ENCODE measurements at places on chromosomes 4 and X.

DNA sequence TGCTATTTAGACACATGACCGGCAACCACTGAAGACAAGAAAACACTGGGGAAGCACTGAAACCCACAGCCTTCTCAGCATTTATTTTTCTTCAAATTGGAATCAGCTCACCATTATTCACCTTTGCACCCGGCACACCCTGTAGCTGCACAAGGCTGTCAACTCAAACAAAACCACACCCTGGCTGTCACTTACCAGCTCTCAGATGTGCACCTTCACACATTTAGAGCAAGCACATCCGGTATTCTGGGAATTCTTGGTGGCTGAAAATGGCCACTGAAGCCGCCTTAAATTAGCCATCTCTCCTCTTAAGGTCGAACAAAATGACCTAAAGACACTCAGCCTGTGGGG, 5.9 kb downstream of the ZFYVE28 start:
- peak; percentile 35 for DNase-seq

DNA sequence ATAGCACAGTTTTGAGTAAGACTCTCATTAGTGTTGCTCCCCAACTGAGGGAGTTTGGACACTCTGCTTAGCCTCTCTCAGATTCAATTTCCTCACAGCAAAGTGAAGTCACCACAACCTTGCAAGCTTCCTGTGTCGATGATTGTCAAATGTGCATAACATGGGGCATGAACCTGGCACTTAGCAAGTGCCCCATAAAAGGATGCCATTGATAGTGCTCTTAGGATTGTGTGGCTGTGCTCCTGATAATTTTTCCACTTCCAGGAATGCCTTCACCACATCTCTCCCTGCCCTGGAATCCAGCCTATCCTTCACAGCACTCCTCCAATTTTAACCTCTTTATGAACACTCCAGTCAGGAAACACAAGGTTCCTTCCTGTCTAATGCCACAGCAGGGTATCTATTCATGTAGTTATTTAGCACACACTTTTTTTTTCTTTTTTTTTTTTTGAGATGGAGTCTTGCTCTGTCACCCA, 309.4 kb downstream of the PPP3CA start:
- DNase-seq = no peak

DNA sequence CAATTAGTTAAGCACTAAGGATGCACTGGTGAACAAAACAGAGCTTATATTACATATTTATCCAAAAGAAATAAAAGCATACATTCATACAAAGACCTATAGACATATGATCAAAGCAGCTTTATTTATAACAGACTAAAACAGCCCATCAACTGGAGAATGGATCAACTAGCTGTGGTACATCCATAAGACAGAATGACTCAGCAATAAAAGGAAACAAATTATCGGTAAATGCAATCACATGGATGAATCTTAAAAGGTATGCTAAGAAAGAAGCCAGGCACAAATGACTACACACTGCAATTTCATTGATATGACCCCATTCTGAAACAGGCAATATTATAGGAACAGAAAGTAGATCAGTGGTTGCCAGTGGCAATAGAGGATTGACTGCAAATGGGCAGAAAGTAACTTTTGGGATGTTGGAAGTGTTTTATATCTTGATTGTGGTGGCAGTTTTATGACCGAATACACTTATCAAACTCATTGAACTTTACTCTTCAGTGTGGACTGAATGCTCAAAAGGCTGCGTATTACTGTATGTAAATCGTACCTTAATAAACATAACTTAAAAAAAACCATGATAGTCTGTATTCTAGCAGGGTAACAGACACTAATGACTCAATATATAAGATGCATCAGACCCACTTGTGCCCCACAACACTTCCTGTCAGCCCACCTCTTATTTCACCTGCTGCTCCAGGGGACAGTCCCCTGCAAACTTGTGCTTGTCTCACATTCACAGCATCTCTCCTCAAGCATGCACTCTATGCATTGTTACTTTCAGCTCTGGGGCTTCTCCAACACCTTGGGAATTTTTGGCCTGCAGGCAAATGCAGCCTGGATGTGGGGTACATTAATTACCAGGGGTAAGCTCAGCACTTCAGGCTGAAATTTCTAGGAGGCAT, 59.1 kb downstream of the MID1IP1 start:
- no peak for DNase-seq

DNA sequence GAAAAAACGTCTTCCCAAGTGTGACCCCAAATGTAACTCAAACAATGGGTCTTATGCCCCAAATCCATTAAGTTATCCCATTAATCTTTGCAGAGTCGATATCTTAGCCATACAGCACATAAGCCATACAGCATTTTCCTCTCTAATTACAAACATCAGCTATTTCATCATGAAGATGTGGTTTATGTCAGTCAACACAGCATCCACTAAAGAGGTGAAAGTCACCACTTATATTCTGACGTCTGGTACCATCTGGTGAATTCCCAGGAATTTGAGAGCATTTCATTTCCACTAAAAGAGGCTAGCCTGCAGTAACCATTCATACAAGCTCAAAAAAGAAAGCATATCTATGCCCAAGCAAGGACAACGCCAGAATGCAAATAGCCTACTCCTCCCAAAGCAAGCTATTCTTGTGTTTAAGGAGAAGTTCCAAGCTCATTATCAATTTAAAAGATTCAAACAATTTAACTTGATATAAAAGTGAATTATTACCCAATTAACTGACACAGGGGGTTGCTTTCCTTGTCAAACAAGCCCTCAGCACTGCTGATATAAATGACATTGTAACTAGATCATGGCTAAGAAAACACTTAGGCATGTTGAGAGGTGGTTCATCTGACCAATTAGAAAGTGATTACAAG, 203.3 kb downstream of the ANTXR2 start:
- no peak for DNase-seq

DNA sequence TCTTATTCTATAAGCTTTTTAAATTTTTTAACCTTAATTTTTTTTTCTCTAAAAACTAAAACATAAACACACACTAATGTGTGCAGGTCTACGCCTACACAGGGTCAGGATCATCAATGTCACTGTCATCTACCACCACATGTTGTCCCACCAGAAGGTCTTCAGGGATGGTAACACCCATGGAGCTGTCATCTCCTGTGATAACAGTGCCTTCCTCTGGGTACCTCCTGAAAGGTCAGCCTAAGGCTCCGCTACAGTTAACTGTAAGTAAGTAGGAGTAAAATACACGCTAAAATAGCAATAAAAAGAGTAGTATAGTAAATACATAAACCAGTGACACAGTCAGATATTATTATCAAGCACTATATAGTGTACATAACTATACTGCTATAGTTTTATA, 45.9 kb upstream of the GPRIN3 start:
- no peak for DNase-seq

DNA sequence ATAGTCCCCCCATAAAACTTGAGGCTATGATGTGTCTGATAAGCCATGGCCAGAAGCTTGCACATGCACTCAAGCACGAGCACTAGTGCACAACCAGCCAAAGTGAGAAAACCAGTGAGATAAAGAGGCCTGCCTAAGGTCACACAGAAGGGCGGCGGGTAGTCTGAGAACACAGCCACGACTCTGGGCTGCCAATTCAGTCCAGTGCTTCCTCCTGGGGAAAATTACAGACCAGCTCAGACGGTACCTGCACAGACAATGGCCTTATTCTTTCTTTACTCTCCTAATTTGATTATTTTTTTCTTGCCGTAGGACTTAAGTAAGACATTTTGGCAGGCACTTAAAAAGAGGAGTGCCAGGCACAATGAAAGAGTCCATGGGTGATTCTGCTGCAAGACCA, 533.2 kb upstream of the FAT1 start:
- no peak for DNase-seq

- no peak for DNase-seq
These were observed 118.7 kb downstream of the ENPP6 start for GRCh38 chr4:184099000-184099399.

GRCh38 chr4:72394012-72394663, 174.9 kb downstream of the ADAMTS3 start:
- no peak for DNase-seq

Data from activated T-cell treated with anti-CD3 and anti-CD28 coated beads for 4 hours (primary cell).